ENCODE measurements at places on chromosomes 6 and 20.

DNA sequence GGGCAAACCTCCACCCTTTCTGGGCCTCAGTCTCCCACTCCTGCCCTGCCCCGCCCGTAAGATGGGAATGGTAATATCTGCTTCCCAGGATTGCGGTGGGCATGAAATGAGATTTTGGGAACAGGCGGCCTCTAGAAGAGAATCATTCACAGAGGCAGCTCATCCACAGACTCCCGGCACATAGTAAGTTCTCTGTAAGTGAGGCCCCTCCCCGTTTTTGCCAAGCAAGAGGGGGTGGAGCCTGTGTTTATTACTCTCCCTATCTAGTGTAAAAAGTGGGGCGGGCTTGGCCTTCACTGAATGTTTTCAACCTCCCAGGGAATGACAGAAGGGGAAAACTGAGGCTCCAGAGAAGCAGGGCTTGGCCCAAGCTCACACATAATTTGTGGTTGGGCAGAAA, 20.0 kb downstream of the SUN5 start:
- DNase-seq = no peak

DNA sequence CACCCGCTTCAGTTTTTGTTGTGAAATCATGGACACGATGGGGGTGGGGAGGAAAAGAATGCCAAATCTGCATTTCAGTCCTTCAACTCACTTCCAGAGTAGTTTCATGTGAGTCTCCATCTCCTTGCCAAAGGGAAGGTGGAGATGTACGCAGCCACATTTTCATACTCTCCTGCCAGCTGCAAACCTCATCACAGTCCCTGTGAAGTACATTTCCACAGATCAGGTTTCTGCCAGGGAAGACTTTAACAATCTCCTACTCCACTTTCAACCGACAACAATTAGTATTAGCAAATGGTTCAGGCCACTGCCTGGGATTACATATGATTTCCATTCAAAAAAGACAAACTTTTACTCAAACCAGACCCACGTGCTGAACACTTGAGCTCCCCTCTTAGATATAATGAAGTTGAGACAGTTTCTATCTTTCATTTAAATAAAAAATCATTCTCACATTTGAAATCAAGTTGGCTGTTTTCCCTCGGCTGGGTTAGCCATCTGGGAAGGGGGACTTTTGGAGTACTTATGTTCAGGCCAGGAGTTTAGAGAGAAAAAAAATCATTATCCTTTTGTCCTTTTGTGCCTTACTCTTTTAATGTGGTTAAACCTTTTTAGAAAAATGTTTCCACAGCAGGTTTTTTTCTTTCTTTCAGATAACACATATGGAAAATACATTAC, 51.0 kb upstream of the CEP162 start:
- DNase-seq = peak; percentile 70

DNA sequence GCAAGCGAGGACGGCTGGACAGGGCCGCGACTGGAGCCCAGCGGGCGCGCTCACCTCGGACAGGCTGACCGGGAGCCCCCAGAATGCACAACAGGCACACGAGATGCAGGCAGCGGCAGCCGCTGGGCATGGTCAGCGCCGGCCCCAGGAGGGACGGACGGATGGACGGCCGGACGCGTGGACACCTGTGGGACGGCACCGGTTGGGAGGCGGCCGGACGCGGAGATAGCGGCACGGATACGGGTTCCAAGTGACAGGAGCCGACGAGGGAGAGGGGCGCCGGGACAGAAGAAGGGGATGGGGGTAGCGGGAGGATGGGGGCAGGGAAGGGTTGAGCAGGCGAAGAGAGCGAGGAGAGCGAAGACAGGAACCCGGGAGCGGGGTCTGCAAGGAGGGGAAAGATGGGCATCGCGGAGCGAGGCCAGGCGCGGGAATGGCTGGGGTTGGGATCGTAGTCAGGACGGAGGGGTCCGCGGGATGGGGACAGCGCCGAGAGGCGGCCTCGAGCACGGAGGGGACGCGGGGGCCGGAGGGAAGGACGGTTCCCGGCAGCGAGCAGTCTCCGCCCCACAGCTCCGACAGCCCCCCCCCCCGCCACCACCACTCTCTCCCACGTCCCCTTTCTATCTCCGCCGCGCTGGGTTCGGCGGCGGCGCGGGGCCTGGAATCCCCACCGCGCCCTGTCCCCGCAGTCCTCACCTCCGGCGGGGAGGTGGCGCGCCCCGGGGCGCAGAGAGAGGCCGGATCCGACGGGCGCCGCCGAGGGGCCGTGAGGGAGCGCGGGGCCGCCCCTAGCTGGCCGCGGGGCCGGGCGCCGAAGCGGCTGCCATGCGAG, 435 bp downstream of the DLK2 start:
- DNase-seq = peak; percentile 86

- DNase-seq = no peak
These were observed 130.6 kb upstream of the INSM1 start for GRCh38 chr20:20237093-20237959.

GRCh38 chr20:44198872-44199271, 11.7 kb downstream of the OSER1 start:
- no peak for DNase-seq

- DNase-seq = no peak
These were observed 622.3 kb upstream of the ARID1B start for GRCh38 chr6:156154896-156155295.

DNA sequence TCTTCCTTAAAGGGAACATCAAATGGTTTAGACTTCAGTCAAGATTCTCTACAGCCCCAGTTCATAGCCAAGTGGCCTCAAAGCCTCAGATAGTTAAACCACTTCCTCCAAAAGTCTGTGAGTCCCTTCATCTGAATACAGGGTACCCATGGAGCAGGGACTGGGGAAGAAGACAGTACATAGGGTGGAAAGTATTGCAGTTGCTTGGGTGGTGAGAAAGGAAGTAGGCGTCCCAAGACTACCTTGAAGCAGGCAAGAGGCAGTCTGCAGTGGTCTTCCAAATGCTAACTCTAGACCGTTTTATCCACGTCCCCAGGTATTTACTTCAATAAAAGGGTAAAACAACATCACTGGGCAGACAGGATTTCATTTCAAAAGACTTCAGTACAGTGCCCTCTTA, 2.0 kb downstream of the FYN start:
- DNase-seq = no peak

GRCh38 chr20:32603046-32603726, 18.1 kb upstream of the NOL4L start:
- no peak for DNase-seq

GRCh38 chr6:41736186-41736733, 852 bp upstream of the TFEB start:
- DNase-seq = no peak

- DNase-seq = no peak
These were observed 256.2 kb downstream of the EPHA7 start for GRCh38 chr6:93163146-93163545.

DNA sequence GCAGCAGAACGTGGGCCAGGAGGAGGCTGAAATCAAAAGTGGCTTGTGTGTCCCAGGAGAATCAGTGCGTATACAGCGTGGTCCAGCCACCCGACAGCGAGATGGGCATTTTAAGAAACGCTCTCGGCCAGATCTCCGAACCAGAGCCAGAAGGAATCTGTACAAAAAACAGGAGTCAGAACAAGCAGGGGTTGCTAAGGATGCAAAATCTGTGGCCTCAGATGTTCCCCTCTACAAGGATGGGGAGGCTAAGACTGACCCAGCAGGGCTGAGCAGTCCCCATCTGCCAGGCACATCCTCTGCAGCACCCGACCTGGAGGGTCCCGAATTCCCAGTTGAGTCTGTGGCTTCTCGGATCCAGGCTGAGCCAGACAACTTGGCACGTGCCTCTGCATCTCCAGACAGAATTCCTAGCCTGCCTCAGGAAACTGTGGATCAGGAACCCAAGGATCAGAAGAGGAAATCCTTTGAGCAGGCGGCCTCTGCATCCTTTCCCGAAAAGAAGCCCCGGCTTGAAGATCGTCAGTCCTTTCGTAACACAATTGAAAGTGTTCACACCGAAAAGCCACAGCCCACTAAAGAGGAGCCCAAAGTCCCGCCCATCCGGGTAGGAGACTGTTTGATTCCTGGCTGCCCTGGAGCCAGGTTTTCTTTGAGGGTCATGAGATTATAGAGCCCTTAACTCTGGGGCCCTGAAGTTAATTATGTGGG, 75.3 kb downstream of the ASXL1 start:
- DNase-seq = no peak

DNA sequence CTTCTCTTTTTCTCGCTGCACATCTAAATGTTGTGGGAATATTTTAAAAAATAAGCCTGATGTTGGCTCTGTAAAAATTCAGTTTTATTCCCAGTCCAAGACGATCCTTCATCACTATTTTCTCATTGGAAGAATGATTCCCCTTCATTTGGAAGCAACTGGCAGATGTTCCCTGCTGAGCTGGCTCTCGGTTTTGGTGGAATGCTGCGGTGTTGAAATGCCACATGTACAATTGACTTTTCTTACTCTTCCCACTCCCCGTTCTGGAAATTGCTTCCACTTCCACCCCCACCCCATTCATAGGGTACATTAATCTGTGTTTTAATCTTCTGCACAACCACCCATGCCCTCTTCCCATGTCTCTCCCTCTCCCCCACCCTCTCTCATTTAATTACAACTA, 496.3 kb upstream of the MAP3K7 start:
- no peak for DNase-seq

DNA sequence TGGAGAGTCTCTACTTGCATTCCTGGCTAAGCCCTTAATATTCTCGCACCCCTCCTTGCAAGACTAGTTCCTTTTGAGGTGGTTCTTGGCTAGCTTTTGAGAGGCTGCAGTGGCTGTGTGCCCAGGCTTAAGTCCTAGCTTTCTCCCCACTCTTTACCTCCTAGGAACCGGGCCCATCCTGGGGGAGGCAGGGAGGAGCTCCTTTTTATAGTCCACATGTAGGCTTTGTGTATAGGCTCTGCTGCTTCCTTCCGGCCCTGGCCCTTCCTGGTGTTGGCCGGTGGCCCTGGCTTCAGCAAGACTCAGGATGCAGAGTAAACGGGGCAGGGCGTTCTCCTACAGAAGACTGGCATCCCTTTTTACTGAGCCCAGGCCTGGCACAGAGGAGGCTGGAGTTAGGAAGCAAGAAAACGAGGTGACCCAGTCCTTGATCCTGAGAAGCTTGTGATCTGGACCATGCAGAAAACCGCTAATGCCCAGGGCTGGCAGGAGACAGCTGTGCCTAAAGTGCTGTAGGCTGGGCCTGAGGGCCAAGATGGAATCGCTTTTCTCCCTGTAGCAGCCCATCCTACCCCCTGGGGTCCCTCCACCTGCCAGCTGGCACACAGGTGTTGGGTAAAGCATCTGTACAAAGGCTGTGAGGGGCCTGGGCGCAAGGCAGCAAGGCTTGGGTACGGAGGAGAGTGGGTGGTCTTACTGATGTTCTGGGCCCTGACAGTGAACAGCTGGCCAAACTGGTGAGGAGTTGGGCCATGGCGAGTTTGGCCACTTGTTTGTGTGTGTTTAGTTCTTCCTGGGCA, 8.7 kb downstream of the PLCG1 start:
- DNase-seq = no peak

GRCh38 chr6:35663447-35664235, 25.1 kb downstream of the FKBP5 start:
- no peak for DNase-seq
